Gastroesophageal sphincter (tissue), 4 donors: ENCODE measurements at places on chromosomes 5 and 9. TPM values are rescaled to one million over a fixed set of nuclear protein-coding genes. Genes with fewer than 3 reads are reported as not detected.

IL3 gene
- total RNA-seq, result not detected

IL12B gene
- not detected for total RNA-seq

C5orf63 gene
- total RNA-seq, result 0.59 TPM

SLC36A2 gene
- total RNA-seq, result not detected

ACSL6 gene
- 3.6 TPM for total RNA-seq

NRARP gene
- total RNA-seq, result 3.9 TPM

PRXL2C gene
- 39.7 TPM for total RNA-seq

DAPK1 gene
- total RNA-seq, result 89.3 TPM

RNF145 gene
- 65.4 TPM for total RNA-seq

SPINK5 gene
- 1.6 TPM for total RNA-seq

DNA sequence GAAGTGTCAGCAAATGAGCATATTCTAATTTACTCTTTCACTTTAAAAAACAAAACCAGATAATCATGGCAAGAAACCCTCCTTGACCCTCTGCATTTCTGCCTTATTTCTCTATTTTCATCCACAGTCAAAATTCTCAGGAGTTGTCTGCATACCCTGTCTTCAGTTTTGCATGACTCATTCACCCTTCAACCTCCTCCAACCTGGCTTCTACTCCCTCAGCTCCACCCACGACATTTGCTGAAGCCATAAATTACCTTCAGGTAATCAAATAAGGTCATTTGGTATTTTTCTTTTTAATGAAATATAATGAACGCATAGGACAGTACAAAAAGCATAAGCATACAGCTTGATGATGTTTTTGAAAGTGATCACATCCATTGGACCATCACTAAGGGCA, 27.8 kb upstream of the SH3GL2 start:
- ATAC-seq, result no peak

DNA sequence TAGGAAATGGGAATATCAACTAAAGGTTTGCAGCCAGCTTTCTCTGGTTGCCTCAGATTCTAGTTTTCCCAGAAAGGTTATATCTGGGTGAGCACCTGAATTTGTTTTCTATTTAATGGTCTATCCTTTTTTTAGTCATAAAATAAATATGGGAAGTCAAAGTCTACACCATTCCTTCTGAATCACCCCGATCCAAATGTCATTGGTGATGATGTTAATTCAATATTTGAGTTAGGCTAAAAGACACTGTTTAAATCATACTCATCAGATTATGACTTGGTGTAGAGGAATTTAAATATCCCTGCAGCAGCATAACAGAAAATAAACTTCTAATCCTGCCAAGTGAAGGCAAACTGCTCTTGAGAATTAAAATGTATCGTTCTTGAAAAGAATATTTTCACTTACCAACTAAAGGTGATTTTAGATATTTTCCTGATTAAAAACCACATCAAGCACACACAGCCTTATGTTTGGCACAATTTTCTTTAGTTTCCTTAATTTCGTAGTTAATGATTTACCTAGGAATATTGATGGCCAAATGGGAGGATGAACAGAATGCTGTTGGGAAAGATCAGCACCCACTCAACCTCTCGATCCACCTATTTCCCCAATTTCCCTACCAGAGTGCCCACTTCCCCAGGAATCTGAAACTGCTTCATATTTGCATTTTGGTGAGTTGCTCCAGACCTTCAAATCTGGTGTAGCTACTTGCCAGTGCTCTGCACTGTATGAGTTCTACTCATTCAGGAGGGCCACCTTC, 103.1 kb upstream of the TSLP start:
- ATAC-seq, result no peak

GRCh38 chr5:55691265-55692105, 20.6 kb downstream of the SLC38A9 start:
- ATAC-seq, result peak; percentile 66

GRCh38 chr9:95009459-95009858, 283.0 kb downstream of the AOPEP start:
- ATAC-seq, result no peak

- ATAC-seq, result no peak
Measured at GRCh38 chr5:21184581-21184980, 1196.6 kb upstream of the CDH18 start.

GRCh38 chr9:95422650-95423049, 94.1 kb downstream of the PTCH1 start:
- no peak for ATAC-seq

DNA sequence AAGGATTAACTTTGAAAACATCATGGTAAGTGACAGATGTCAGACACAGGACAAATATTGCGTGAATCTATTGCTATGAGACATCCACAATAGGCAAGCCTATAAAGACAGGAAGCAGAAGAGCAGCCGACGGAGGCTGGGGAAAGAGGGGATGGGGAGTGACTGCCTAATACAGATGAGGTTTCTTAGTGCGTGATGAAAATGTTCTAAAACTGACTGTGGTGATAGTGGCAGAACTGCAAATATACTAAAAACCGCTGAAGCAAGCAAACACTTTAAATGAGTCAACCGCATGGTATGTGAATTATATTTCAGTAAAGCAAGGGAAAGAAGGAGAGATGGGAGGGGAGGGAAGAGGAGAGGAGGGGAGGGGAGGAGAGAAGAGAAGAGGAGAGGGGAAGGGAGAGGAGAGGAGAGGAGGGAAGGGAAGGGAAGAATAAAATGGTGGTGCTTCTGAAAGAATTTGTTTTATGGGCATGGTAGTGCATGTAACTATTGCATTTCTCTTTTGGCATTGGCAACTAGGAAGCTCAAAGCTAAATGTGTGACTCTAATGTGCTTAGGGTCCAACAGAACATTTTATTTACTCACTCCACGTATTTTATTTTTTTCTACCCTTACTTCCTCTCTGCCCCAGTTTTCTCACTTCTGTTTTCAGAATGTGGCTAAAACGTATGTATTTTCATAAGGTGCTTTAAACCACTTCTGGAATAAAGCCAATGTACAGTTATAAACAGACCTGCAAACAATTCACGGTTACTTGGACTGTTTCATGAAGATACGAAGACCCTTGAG, 21.3 kb downstream of the AKNA start:
- peak; percentile 28 for ATAC-seq

DNA sequence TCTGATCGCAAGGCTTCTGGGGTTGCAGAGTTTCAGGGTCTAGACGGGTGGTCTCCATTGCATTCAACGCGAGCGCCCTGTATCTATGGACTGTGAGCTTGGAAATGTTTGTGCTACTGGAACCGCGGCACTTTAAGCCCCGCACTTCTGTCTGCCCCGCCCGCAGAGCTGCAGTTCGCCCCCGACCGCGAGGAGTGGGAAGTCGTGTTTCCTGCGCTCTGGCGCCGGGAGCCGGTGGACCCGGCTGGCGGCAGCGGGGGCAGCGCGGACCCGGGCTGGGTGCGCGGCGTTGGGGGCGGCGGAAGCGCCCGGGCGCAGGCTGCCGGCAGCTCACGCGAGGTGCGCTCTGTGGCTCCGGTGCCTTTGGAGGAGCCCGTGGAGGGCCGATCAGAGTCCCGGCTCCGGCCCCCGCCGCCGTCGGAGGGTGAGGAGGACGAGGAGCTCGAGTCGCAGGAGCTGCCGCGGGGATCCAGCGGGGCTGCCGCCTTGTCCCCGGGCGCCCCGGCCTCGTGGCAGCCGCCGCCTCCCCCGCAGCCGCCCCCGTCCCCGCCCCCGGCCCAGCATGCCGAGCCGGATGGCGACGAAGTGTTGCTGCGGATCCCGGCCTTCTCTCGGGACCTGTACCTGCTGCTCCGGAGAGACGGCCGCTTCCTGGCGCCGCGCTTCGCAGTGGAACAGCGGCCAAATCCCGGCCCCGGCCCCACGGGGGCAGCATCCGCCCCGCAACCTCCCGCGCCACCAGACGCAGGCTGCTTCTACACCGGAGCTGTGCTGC, 1.0 kb downstream of the ADAMTS19 start:
- ATAC-seq, result peak; percentile 55

GRCh38 chr5:40514976-40515375, 164.7 kb upstream of the PTGER4 start:
- no peak for ATAC-seq
